ENCODE measurements at places on chromosomes 1 and 21.

GRCh38 chr1:36238433-36238832 is 14.2 kb downstream of the THRAP3 start:
- peak; percentile 27 for DNase-seq

GRCh38 chr21:25385911-25386474 is 221.3 kb downstream of the MRPL39 start:
- peak; percentile 71 for DNase-seq

- no peak for DNase-seq
Observed at GRCh38 chr1:160365325-160365724, 1.5 kb upstream of the NHLH1 start.

GRCh38 chr1:234083460-234083859 is 179.0 kb downstream of the SLC35F3 start:
- DNase-seq = no peak

DNA sequence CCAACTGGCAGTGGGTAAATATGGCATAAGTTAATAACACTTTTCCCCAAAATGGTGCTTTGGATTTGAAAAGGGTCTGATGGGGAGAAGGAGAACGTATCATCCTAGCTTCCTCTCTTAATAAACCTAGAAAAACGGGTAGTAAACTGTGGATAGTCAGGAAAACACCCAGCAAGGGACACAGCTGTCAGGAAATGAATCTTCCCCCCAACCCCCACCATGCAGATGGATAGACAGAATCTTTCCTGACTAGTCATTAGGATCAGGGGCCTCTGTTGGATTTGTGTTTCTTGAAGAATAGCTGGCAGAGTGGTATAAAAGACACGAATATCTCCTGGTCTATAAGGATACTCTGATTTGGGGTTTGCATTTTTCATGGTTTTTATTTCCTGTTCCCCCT is 22.5 kb upstream of the LAX1 start:
- DNase-seq = no peak

DNA sequence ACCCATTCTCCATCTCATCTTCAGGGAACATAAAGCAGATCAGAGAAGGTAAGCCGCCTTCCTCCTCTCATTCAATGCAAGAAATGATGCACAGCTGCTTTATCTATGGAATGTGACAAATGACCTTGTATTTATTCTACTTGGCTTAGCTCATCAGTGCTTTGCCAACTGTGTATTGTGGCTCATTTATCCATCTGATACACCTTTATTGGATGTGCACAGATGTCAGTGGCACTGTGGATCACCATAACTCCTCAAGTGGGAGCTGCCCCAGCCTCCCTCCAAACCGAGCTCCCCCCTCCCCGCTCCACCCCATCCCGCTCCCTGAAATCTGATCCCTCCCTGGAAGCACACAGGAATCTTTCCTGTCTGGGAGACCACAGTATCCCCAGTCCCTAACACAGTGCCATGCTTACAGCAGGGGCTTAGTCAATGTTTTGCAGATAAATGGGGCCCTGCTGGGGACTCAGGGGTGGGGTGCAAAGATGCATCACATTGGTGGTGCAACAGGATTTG is 156.0 kb upstream of the RAB4A start:
- no peak for DNase-seq
